PC-9 (cell line): ENCODE measurements at places on chromosomes 1 and 21. TPM values are rescaled to one million over a fixed set of nuclear protein-coding genes. Genes with fewer than 3 reads are reported as not detected.

GRCh38 chr1:36481771-36482723 is 666 bp downstream of the CSF3R start:
- DNase-seq = no peak

Gene LCE1E
- total RNA-seq = not detected in 2 replicates

GRCh38 chr1:102241431-102242338 is 245.0 kb upstream of the OLFM3 start:
- no peak for DNase-seq

GRCh38 chr1:65355031-65355712 is 45.8 kb downstream of the DNAJC6 start:
- no peak for DNase-seq

GRCh38 chr1:78004719-78005447 is at the start of gene DNAJB4:
Gene DNAJB4 (plus strand): TSS chr1:78004939. CDS start chr1:78005111, 172 bp downstream.
- peak; percentile 96 for DNase-seq

Gene SLC1A7
- not detected in 2 replicates for total RNA-seq

Gene ARHGEF10L
- 21.6 and 25.4 TPM in 2 replicates for total RNA-seq

Gene UAP1
- 33.1 and 39.8 TPM in 2 replicates for total RNA-seq

GRCh38 chr1:69987881-69988280 is 217.5 kb downstream of the LRRC40 start:
- no peak for DNase-seq

Gene AADACL3
- not detected in 2 replicates for total RNA-seq

Gene DPT
- total RNA-seq = not detected in 2 replicates

GRCh38 chr21:41760411-41760810 is 6.4 kb downstream of the RIPK4 start:
- DNase-seq = no peak

DNA sequence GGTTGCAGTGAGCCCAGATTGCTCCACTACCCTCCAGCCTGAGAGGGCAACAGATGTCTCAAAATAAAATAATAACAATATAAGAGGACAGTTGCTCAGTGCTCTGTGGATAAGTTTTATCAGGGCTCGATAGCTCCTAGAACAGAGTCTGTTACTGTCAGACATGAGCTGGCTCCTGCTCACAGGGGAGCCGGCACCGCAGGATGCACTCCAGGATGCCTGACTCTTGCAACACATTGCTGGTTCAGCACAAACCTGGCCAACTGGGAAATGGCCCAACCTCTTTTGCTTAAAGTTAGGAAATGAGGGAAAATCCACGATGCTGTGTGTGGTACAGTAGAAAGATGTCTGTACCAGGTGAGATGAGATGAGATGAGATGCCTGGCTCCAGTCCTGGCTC is 5.8 kb upstream of the CTSE start:
- no peak for DNase-seq

GRCh38 chr1:41613689-41614574 is 129.4 kb upstream of the EDN2 start:
- DNase-seq = no peak

Gene LCE2B
- total RNA-seq = not detected in 2 replicates

DNA sequence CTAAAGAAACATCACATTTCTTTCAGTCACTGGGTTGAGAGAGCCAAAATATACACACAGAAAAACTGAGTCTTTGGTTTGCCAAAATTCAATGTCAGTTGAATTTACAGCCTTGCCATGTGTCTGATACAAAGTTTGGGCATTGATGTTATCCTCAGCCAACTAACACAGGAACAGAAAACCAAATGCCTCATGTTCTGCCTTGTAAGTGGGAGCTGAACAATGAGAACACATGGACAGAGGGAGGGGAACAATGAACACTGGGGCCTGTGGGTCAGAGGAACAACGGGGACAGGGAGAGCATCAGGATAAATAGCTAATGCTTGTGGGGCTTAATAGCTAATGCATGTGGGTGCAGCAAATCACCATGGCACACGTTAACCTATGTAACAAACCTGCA is 39.6 kb upstream of the C21orf91 start:
- no peak for DNase-seq

DNA sequence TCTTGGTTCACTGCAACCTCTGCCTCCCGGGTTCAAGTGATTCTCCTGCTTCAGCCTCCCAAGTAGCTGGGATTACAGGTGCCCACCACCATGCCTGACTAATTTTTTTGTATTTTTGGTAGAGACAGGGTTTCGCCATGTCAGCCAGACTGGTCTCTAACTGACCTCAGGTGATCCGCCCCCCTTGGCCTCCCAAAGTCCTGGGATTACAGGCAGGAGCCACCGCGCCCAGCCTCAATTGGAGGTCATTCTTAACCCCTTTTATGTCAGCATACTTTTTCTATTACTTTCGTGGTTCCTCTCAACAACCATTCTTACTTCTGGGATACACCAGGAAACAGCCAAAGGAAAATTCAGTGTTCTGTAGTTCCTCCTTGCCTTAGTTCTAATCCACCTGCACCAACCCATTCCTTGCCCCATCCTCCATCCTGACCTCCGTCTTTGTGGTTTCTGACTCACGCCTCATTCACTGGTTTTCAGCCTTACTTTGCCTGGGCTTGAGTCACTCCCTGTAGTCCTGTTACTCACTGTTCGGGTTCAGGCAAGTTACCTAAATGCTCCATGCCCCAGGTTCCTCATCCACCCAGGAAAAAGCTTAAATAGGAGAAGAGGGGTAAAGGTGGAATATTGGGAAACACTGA is 12.9 kb upstream of the BCL10 start:
- DNase-seq = peak; percentile 99

DNA sequence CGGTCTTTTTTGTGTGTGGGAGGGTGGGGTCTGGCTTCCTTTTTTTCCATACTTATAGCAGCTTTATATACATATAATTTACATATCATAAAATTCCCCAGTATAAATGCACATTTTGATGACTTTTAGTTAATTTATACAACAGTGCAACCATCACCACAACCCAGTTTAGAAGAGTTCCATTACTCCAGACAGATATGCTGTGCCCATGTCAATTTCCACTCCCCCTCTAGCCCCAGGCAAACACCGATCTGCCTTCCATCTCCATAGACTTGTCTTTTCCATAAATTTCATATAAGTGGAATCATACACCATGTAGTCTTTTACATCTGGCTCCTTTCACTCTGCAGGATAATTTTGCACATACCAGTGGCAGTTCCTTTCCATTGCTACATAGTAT is 139.2 kb upstream of the SYT6 start:
- DNase-seq = no peak

Gene ERRFI1
- 44.9 and 47.8 TPM in 2 replicates for total RNA-seq

GRCh38 chr1:25811384-25812082 is 8.2 kb upstream of the MTFR1L start:
- no peak for DNase-seq

DNA sequence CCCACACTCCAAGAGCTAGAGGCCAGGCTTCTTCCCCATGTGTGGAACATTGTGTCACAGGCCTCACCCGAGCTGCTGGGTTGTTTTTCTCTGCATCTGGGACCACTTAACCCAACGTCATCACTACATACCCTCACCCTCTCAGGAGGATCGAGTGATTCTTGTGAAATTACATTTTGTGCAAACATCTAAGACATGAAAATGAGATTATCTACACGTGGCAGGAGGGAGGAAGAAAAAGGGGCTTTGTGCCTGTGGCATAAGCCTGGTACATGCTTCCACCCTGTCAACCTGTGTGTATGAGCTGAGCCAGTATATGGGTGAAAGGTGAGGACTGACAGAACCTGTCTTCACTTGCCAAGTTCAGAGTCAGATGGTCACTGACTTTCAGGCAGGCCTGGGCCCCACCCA is 1.6 kb downstream of the CPT2 start:
- DNase-seq = no peak

Gene SMIM1
- 5.9 and 13.2 TPM in 2 replicates for total RNA-seq

Gene TGFB2
- 65.7 and 74.3 TPM in 2 replicates for total RNA-seq

- no peak for DNase-seq
These were observed 32.3 kb downstream of the CD160 start for GRCh38 chr1:145751491-145752037.

Gene C1orf52
- 20.7 and 23.3 TPM in 2 replicates for total RNA-seq

- DNase-seq = no peak
These were observed 739.6 kb upstream of the CXADR start for GRCh38 chr21:16773206-16773605.

DNA sequence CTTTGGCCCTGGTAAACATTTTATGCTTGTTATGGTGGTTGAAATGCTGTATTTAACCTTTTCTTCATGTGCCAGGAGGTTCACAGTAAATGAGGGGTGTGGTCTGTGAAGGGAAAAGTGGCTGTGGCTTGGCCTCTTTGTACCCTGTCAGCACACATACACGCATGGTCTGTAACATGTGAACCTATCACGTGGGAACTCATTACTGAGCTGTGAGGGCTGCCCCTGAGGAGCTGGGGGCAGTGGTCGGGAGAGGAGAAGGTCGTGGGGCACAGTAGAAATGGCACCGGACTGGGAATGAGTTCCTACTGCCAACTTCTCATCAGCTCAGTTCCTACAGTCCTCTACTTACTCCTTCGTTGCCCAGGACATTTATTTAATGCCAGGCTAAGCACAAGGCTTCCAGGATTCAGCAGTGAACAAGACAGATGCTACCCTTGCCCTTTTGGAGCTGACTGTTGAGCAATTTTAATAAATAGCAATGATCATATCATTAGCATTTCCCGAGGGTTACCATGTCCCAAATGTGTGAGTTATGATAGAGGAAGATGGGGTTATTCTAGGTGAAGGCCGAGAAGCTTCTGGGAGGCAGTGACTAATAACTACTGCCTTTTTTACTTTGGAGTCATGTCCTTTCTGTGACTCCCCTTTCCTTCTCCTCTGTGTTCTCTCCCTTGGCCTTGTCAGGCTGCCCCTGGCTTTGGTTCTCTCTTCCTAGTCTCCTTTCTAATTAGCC is 38.8 kb downstream of the DDR2 start:
- DNase-seq = no peak

Gene CRP
- total RNA-seq = not detected in 2 replicates

Gene KLF17
- total RNA-seq = not detected in 2 replicates
